ENCODE measurements at places on chromosomes 1 and 21.

DNA sequence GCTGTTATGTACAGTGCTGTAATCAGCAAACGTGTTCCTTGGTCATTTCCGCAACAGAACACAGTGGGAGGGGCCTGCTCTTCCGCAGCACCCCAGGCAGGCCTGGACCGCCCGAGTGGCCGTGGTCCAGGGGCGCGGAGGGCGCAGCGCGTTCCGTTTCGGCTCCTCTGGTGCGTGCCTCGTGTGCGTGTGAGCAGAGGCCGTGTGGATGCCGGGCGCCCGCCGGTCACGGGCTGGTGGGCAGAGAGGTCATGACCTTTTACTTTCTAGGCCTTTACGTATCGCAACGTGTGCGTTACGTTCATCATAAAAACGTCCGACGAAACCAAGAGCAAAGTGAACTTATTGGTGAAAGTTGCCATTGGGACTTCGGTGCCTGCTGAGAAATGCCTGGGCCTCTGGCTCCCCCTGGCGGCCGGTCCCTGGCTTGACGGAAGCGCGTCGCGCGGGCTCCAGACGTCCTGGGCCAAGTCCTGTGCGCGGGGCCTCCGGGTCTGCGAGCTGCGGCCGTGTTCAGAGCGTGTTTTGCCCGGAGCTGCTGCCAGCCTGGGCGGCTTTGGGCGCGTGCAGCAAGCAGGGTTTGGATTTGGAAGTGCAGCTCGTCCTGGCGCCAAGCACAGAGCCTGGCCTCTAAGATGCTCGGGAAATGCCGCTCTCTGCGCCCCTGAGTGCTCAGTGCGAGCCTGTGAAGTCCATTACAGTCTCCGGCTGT, 34.4 kb downstream of the COL18A1 start:
- DNase-seq: peak; percentile 78

GRCh38 chr21:44415073-44416025, 40.0 kb upstream of the LRRC3 start:
- DNase-seq: no peak

DNA sequence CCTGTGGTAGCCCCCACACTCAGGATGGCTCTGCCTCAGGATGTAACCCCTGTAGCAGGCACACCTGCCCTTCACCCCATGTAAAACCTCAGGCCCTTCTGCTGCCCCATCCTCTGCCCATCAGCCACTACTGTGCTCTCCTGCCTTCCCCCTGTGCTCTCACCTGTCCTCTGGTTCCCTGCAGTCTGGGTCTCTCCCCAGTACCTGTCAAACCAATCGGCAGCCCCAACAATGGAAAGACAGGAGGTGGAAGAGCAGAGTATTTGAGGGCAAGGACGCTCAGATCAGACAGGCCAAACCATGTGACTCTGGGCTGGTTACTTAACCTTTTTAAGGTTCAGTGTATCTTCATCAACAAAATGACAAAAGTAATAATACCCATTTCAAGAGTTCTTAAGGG, 30.9 kb downstream of the SMIM12 start:
- no peak for DNase-seq

GRCh38 chr1:42140191-42140590, 13.0 kb upstream of the GUCA2B start:
- no peak for DNase-seq

GRCh38 chr1:196515904-196516303, 92.3 kb downstream of the KCNT2 start:
- no peak for DNase-seq

- DNase-seq: no peak
Measured at GRCh38 chr1:8864713-8865344, 13.7 kb downstream of the ENO1 start.

- DNase-seq: peak; percentile 16
Measured at GRCh38 chr1:153677718-153678518, 570 bp upstream of the NPR1 start.

DNA sequence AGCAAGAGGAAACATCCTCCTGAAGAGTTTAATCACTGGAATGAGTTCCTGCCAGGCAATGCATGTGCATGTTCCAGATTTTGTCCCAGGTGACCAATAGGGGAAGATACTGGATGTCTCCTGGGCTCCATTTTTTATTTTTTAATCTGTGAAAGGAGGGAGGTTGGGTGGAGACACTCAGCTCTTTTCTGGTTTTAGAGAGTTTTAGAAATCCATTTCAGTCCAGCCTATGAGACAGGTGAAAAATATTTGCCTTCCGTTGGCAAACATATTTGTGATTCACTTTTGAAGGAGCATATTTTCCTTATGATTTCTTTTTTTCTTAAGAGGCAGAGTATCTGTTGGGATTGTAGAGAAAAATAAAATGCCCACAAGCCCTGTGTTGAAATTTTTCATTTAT, 70.7 kb downstream of the ABCA4 start:
- no peak for DNase-seq

GRCh38 chr1:192162376-192162775, 4.1 kb downstream of the RGS18 start:
- no peak for DNase-seq

DNA sequence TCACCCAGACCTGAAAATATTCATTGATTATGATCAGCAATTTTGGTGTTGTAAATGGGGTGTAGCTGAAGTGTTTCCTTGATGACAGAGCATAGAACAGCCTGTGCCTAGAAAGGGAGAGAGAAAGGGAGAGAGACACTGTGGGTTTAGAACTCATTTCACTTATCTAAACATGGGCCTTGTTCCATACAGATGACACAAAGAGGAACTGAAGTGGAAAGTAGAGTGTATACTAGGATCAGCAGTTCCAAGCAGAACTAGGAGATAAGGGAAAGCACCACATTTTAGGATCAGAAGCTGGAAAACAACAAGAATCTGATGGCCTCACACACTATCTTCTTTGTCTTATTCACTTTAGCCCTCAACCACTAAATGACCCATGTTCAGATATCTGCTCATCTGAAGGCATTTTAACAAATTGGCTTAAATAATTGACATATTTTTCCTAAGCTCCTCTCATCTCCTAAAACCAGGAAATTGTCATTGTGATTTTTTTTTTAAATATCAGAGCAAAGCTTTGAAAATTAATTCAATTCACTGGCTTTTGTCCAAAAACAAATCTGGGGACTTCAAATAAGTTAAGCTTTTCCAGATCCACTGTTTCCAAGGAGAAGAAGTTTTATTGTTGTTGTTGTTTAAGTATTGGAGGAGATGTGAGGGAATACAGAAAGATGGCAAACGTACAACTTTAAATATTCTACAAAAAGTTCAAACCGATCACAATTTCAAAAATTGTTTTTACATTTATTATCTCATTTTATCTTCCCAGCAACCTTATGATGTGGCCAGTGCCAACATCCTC, 103.8 kb downstream of the LYPLAL1 start:
- no peak for DNase-seq

DNA sequence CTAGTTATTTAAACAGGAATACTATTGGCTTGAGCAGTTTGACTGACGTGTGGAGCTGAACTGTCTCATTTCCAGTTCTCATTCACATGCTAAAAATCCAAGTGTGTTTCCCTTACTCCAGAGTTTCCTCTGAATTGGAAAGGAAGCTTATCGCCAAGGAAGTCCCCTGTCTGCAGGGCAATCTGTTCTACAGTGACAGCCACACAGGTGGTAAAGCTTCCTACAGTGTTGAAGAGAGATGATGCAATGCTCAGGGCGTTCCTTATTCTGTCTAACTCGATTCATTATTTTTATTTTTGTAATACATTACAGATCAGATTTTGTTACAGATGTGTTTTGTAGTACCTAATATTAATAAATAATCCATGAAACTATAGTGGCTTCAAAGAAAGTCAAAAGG, 41.3 kb downstream of the ADAMTS5 start:
- DNase-seq: no peak

DNA sequence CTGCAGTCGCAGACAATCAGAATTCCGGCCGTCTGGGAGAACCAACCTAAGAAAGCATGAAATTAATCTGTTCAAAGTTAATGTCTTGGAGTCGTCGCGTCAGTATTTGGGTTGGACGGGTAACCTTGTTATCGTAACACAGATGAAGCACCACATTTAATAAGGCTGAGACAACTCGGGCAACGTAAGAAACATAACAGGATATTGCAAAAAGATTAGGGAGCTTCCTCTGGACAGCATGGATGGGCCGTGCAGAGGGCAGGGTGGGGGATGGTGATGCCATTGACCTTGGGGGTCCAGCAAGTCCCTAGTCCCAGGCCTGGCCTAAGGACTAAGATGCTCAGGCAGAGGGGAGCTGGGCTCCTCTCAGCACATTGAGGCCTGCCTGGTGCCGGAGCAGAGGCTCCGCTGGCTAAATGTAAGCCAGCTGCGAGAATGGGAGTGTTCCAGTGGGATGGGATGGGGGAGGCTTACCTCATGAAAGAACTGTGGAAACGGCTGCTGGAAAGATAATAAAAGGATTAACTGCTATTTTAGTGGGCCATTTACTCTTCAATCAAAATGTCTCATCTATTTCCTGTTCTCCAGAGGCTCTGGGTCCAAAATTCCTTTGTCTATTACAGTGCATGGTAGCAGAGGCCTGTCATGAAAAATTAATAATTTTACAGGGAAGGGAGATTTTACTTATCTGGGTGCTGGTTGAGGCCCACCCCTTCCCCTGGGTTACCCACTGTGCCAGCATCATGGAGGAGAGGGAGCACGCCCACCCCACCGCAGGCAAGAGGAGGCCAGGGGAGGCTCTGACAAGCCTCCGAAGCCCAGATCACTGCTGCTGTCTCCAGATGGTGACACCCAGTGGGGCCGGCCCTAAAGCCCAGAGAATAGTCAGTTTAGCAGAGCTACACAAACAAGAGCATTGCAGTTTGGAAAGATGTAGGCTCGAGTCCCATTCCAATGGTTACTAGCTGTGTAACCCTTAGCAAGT, 131.6 kb downstream of the DMRTB1 start:
- no peak for DNase-seq

DNA sequence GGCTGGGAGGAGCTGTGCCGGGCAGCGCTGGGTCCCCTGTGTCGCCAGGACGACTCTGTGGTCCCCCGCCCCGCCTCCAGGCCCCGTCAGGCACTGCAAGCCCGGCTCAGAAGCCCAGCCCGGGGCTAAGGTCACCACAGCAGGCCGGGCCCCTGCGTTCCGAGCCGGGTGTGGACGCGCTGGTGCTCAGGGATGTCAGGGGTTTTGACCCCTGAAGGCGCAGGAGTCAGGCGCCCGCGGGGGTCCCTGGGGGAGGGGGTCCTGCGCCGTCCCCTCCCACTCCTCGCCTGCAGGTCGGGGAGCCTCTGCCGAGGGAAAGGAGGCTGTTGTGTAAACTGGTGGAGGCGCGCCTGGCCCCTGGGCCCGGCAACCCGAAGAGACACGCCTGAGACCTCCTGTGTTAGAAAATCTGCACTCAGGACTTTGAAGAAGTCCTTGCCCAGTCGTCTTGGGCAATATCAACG, 23.7 kb upstream of the TMEM54 start:
- no peak for DNase-seq

DNA sequence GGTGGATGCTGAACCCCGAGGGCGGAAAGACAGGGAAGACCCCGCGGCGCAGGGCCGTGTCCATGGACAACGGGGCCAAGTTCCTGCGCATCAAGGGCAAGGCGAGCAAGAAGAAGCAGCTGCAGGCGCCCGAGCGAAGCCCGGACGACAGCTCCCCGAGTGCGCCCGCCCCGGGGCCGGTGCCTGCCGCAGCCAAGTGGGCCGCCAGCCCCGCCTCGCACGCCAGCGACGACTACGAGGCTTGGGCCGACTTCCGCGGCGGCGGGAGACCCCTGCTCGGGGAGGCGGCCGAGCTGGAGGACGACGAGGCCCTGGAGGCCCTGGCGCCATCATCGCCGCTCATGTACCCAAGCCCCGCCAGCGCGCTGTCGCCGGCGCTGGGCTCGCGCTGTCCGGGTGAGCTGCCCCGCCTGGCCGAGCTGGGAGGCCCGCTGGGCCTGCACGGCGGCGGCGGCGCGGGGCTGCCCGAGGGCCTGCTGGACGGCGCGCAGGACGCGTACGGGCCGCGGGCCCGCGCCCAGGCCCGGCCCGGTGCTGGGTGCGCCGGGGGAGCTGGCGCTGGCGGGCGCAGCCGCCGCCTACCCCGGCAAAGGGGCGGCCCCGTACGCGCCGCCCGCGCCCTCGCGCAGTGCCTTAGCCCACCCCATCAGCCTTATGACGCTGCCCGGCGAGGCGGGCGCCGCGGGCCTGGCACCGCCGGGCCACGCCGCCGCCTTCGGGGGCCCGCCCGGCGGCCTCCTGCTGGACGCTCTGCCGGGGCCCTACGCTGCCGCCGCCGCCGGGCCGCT, 20.7 kb downstream of the FOXO6 start:
- DNase-seq: no peak

DNA sequence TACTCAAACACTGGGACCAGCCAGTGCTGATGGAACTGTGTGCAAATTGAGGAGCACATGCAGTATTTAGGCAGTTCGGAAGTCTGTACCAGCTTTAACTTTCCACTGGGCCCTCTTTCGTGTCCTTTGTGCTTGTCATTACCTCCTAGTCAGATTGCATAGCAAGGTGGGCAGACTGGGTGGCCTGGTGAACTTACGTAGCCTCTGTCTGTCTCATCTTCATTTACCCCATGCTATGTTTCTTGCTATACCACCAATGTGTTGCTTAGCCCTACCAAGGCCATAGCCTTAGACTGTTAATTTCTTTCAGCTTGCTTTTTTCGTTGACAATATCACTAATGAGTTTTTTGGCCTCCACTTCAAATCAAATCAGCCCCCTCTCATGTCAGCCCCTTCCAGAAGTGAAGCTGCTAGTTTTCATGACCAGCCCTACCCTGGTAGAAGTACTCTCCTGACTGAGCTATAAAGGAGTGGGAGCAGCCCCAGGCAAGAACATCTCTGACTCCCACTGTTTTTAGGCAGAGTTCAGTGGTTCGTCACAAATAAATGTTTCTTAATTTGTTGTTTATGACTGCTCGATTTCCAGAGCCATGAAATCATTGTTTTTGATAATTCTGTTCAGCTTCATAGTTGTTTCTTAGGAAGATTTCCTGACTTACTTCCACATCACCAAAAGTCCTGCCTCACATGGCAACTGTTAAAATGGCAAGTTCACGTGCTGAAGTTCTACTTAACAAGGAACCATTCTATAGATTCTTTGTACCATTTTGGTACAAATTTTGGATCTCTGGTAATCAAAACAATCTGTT, 19.3 kb downstream of the PRKACB start:
- no peak for DNase-seq

DNA sequence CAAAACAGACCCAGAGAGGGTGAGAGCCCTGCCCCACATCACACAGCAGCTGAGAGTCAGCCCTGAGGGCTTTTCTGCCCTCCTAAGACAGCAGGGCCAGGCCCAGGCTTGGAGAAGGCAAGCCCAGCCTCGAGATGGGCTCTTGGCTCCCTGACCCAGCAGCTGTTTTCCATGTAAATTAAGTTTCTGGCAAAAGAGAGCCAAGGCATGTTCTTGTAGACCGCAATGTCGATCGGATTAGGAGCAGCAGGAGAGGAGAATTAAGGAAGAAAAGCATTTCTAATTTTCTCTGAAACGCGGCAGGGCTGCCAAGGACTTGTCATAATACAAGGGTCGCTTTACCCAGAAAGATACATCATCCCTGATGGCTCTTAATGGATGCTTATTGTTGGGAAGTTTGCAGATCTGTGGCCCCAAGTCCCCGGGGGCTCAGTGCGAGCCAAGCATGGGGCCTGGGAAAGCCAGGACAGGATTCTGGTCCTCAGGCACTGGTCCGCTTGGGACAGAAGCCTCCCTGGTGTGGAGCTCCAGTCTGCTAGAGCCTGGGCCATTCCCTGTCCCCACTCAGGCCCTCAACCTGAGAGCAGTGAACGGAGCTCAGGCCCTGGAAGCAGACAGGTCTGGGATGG, 62.8 kb downstream of the DMRTB1 start:
- no peak for DNase-seq

GRCh38 chr1:61955261-61955660, 213.0 kb downstream of the PATJ start:
- DNase-seq: no peak
